ENCODE measurements at places on chromosomes 2 and 18. TPM values are rescaled to one million over a fixed set of nuclear protein-coding genes. Genes with fewer than 3 reads are reported as not detected.

DNA sequence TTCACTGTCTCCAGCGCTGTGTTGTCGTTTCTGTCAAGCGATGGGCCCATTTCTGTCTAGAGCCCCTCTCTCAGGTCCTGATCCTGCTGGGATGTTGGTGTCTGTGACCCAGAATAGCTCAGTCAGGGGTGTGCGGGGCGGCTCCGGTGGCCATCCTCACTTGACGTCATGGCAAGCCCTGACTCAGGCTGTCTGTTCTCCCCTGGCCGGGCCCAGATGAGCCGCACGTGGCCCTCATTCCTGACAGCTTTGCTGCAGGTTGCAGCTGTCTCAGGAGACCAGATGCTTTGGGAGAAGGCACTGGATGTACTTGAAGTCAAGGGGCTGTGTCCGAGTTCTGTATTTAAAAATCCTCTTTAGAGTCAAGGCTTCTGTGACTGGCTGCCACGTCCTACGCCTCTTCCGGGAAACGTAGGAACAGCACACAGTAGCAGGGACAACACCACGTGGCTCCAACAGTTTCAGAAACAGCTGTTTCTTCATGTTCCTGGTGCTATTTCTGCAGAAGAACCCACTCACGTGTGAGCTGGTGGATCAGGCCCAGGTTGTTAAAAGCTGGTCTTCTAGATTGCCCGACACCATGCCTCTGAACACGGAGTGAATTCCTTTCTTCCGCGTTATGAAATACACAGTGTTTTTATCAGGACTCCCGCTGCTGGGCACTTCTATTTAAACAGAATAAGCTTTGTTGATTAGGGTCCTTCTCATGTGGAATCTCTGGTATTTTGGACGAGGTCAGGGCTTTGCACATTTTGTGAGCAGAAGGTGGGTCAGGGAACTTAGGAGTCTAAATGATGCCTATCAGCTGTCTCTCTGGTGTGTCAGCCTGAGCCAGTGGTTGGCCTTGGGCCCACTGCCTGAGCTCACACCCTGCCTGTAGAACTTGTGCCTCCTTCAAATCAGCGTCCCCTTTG lies 28.3 kb upstream of the NTSR2 start:
- H3K4me1 ChIP-seq, result no peaks in the 10 kb centered on the region
- H3K36me3 ChIP-seq, result no peaks in the 10 kb centered on the region
- no peak for DNase-seq
- H3K27me3 ChIP-seq, result no peaks in the 10 kb centered on the region
- H3K4me3 ChIP-seq, result no peak overlapping the region

Gene PROKR1
- total RNA-seq, result not detected

DNA sequence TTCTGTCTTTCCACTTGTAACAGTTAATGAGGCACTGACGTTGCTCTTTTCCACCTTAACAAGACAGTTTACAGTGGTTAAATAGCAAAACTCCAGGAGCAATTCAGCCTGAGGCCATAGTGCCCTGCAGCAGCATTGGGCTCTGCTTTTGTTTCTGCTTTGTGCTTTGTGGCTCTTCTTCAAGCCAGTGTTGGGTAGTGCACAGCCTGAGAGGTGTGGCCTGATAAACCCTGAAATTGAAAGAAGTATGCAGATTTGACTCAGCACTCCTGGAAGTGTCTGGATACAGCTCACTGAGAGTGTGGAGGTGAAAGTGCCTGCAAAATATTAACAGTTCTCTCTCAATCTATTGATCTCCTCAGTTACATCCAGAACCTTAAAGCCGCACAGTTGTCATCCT lies 63.0 kb downstream of the STK25 start:
- H3K27ac ChIP-seq, result no peak overlapping the region
- no peak for DNase-seq
- no peak overlapping the region for H3K4me3 ChIP-seq
- no peaks in the 10 kb centered on the region for H3K4me1 ChIP-seq
- no peaks in the 10 kb centered on the region for H3K27me3 ChIP-seq

GRCh38 chr2:64615192-64615763 lies 38.4 kb downstream of the SERTAD2 start:
- no peak for DNase-seq
- no peak overlapping the region for H3K27ac ChIP-seq
- no peaks in the 10 kb centered on the region for H3K4me1 ChIP-seq
- H3K36me3 ChIP-seq, result no peaks in the 10 kb centered on the region
- no peaks in the 10 kb centered on the region for H3K27me3 ChIP-seq

Gene NAT8
- total RNA-seq, result not detected

DNA sequence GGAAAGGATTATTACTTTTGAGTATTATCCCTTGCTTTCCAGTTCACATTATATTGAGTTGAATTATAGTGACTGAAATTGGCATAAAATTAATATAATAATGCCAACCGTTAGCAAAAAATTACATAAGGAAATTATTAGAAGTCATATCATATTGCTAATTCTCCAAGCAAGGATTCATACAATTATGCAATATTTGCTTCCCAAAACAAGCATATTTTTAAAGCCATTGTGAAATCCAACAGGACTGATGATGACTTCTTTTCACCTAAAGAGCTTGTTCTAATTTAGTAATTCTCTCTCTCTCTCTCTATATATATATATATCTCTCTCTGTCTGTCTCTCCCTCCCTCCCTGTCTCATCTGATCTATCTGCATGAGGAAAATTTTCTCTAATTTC lies 283.5 kb downstream of the DSEL start:
- H3K27ac ChIP-seq, result no peak overlapping the region
- H3K4me1 ChIP-seq, result no peaks in the 10 kb centered on the region
- no peaks in the 10 kb centered on the region for H3K36me3 ChIP-seq
- no peak for DNase-seq
- H3K4me3 ChIP-seq, result no peak overlapping the region
- H3K27me3 ChIP-seq, result no peaks in the 10 kb centered on the region

DNA sequence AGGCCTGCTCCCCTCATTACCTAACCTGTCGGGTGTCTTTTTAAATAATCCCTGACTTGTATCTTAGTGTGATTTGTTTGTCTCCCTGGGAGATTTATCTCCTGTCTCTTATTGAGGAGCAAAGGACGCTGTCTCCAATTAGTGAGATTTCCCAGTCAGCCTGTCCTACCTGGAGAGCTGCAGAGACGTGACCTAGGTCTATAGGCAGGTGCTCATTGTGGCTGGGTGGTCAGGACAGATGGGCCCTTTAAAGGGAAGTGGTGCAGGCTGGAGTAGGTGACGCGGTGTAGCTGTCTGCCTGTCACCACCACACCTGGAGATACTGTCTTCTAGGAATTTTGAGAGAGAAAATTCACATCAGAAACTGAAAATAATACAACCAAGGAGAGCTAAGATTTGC lies 28.0 kb downstream of the PLB1 start:
- no peaks in the 10 kb centered on the region for H3K36me3 ChIP-seq
- H3K27me3 ChIP-seq, result no peaks in the 10 kb centered on the region
- no peak overlapping the region for H3K4me3 ChIP-seq
- H3K27ac ChIP-seq, result no peak overlapping the region
- no peaks in the 10 kb centered on the region for H3K4me1 ChIP-seq
- DNase-seq, result no peak

DNA sequence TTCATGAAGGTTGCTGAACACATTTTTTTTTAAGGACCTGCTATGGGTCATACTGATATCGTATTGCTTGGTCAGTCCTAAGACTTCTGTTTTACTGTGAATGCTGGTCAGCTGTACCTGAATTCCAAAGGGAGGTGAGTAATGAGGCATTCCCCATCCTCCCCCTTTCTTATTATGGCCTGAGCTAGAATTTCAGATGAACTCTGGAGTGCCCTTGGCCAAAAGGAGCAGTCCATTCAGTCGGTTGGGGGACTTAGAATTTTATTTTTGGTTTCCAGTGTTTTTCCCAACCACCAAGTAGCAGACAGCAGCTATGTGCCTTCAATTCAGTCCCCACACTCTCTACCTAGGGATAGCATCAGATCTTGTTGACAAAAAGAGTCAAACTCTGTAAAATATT lies 26.9 kb upstream of the PDCL3 start:
- H3K4me1 ChIP-seq, result no peaks in the 10 kb centered on the region
- no peaks in the 10 kb centered on the region for H3K27me3 ChIP-seq
- no peaks in the 10 kb centered on the region for H3K36me3 ChIP-seq
- no peak for DNase-seq
- no peak overlapping the region for H3K27ac ChIP-seq
- no peak overlapping the region for H3K4me3 ChIP-seq

DNA sequence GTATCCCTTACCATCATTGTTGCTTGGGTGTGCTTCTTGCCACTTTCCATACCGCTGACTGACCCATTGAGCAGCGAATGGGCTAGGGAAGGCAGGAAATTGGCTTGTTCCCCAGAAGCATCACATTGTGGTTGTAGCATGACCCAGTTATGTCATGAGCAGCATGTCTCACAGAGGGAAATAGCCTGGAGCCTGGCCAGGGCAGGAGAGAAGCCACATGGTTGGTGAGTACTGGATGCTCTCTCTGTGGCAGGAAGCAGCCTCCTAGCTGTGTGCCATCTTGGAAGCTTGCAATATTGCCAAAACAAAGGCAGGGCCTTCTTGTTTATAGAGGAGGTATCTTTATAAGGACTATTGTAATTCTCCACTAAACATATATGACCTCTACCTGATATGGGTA lies 482.6 kb downstream of the PIK3C3 start:
- no peaks in the 10 kb centered on the region for H3K4me1 ChIP-seq
- no peaks in the 10 kb centered on the region for H3K27me3 ChIP-seq
- no peak overlapping the region for H3K27ac ChIP-seq
- H3K4me3 ChIP-seq, result no peak overlapping the region
- no peak for DNase-seq

All from pancreas (tissue), 10 donors.